Stimulated activated CD4-positive, alpha-beta T cell treated with anti-CD3 and anti-CD28 coated beads, Interleukin-15, amount 100 ng/mL, for 48 hours (primary cell): ENCODE measurements at places on chromosomes 2 and 18.

- no peak for DNase-seq
These were observed 563.4 kb downstream of the XIRP2 start for GRCh38 chr2:167451496-167452289.

DNA sequence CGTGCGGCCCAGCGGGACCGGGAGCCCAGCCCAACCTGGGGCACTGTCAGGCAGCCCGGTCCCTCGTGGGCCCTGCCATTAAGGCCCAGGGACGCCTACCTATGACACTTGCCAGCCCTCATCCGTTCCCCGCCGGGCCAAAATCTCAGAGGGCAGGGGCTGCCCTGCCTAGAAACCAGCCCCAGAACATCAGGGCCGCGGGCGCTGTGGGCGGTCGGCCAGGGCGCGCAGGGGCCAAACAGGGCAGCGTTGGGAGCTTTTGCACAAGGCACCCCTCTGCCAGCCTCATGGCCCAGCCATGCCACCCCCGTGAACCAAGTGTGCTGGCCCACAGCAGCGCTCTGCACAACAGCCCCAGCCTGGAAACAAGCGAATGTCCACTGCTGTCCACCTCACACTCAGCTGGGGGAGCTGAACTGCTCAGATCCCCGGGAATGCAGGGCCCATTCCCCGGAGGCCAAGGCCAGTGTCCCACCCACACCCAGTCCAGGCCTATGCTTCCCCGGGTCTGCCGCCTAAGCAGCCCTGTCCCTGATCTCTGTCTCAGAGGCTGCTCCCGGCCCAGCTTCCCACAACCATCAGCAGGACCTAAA, 3.5 kb upstream of the NEURL3 start:
- no peak for DNase-seq

DNA sequence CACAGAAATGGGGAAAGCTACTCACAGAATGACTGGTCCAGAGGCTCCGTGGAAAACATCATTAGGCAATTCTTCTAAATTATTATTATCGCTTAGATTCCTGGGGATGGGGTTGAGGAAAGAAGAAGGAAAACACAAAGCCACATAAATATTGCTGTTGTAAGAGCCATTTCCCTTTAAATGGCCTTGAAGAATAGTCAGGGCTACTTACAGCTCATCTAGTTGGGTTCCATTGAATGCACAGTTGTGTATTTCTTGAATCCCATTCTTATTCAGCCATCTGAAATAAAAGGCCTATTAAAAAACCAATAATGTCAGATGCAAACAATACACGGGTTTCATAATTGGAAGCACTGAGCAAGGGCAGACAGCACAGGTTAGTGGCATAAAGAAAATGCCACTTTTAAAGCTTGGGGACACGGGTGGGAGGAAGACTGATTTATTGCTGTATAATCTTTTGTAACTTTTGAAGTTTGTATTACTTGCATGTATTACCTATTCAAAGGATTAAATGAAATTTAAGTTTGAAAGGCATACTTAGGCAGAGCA, 171.4 kb downstream of the FSHR start:
- DNase-seq = no peak

- no peak for DNase-seq
These were observed 911.4 kb upstream of the SLC39A10 start for GRCh38 chr2:194745557-194746146.

DNA sequence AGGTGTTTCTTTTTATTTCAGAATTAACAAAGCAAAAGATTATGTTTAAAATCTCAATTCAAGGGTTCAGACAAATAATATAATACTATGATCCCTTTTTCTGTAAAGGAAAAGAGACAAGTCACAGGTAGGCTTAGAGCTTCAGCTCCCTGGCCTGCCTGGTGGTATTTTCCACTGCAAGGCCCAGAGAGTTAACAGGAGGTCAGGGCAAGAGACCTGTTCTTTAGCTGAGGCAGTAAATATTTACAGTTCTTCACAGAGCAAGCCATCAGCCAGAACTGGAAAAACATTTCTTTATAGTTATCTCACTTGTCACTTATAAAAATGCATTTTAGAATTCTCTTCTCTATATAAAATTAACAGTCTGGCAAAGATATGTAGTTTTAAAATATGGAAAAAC, 70.1 kb downstream of the EPG5 start:
- DNase-seq = no peak

DNA sequence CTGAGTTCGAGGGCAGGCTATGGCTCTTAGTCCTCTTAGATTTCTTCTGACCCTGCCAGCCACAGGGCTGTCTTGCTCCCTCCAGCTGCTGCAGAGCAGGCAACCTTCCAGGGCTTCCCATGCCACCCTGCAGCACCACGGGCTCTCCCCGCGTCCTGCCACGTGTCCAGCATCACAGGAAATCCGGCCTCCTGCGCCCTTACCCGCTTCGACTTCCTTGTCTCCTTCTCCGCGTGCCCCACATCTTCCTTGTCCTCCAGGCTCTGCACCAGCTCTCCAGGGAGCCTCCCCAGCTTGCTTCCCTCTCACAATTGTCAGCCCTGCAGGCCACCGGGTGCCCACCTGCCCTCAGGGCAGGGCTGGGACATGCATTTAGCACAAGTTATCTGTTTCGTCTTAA, 253.5 kb downstream of the DCDC2C start:
- no peak for DNase-seq

DNA sequence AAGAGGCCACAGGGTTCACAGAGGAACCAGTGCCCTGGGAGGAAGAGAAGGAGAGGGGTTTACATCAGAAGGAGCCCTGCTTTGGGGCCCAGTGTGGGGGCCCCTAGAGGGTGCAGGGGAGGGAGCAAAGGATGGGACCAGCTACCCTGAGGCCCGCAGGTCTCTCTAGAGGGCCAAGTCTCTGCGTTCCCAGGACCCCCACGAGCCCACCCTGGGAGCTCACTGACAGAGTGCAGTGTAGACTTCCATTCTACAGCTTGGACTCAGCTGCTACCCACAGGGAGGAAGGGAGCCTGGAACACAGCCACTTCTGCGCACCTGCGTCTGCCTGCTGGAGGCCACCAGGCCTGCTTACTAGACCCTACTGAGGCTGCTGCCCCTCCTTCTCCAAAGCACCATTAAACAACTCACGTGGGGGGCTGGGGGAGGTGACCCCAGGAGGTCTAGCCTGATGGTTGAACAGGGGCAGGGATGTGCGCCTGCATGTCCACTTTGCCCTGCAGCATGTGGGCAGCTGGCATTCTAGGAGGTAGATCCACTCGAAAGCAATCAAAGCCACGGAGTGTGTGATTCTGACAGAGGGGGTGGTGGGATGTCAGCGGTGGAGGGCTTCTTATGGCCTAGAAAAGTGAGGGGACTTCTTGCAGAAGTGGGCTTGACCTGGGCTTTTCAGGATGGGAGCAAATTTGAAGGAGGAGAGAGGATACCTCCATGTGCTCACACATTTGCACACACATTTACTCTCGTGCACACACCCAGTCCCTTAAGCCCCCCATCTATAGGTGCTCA, 90.2 kb downstream of the ZFP36L2 start:
- no peak for DNase-seq

DNA sequence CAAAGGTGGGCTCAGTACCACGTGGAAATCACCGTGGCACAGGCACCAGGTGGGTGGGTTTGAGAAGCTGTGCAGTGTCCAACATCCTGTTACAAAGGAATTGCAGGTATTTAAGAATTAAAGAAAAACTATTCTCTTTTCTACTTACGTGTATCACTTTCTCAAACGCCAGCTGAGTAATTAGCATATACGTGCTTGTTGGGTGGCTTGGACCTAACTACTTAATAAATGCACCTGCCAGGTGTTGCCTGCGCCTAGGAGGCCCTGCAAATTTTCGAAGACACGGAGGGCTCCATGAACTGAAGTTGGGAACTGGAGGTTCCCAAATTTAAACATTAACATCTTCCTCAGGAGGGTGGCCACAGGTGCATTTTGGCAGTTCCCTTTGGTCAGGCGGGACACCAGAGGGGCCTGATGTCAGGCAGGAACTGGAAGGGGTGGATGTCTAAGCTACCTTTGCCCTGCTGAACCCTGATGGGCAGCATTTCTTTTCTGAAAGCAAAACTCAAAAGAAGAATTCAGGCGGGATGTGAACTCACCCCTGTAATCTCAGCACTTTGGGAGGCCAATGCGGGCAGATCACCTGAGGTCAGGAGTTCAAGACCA, 84.8 kb downstream of the HS6ST1 start:
- no peak for DNase-seq

DNA sequence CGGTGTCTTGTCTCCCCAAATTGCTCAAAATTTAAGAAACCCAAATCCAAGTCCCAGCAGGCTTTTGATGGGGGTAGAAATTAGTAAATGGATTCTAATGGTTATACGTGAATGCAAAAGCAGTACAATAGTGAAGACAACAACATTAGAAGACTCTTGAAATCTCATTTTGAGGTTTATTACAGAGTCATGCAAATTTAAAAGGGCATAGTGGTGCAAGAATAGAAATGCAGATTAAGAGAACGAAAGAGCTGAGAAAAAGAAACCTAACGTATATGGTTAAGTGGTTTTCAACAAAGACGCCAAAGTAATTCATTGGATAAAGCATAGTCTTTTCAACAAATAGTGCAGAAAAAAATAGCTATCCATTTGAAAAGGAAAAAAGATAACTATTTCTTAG, 33.2 kb upstream of the CXXC1 start:
- no peak for DNase-seq

GRCh38 chr18:48186131-48186766, 222.9 kb downstream of the ZBTB7C start:
- no peak for DNase-seq

DNA sequence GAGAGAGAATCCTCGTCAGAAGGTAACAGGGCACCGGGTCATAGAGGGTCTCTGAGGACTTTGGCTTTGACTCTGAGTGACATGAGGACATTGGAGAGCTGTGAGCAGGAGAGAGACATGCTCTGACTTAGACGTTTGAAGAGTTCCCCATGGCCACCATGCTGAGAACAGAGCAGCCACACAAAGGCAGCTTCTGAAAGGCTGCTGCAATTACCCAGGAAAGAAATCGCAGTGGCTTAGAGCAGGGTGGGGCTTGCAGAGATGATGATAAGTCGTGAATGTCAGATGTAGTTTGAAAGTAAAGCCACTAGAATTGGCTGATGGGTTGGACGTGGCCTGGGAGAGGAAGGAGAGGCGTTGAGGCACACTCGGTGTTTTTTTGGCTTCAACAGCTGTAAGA, 79.0 kb downstream of the ZCCHC2 start:
- DNase-seq = no peak

DNA sequence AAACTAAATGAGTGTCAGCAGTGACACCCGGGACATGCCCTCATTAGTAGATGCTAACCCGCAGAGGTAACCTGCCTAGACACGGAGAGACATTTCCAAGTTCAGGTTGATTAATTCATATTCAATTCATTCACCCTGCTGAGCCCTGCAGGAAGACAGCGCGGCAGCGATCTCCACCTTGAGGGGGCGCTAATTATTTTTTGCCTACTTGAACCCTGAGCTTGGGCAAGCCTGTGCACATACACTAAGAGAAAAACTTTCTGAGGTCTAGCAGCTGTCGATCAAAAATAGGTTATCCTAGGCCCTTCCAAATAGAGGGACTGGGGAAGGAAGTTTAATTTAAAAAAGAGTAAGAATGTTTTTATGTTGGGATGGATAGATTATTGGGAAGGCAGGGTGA, 1.3 kb upstream of the LYPD6 start:
- DNase-seq = no peak

GRCh38 chr2:96146881-96147592, 1.8 kb upstream of the DUSP2 start:
- no peak for DNase-seq

DNA sequence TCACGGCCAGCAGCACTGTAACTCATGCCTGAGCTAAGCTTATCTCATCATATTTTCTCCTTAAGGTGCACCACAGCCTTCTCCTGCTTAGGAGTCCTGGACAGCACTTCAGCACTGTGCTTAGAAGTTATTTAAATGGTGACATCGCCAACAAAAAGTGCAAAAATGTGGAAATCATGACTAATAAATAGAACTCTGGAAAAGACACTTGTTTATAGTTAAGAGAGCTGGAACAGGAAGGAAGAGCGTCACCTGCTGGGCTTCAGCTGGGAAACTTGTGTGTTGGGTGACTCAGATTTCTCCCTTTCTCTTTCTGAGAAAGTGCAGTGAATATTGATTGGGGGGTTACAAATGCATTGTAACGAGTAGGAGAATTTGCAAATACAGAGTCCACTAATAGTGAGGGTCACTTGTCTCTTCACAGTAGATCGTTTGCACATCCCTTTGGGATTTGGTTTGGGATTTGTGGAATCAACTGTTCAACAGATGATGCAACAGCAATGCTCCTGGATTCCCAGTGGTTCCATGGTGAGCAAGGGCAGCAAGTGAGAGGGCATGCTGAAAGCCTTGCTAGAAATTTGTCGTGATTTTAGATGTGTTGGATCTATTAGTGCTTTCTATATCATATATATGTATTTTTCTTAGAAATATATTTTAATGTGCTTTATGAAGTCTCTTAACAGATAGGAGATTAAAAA, 84.2 kb downstream of the DOK6 start:
- DNase-seq = no peak

DNA sequence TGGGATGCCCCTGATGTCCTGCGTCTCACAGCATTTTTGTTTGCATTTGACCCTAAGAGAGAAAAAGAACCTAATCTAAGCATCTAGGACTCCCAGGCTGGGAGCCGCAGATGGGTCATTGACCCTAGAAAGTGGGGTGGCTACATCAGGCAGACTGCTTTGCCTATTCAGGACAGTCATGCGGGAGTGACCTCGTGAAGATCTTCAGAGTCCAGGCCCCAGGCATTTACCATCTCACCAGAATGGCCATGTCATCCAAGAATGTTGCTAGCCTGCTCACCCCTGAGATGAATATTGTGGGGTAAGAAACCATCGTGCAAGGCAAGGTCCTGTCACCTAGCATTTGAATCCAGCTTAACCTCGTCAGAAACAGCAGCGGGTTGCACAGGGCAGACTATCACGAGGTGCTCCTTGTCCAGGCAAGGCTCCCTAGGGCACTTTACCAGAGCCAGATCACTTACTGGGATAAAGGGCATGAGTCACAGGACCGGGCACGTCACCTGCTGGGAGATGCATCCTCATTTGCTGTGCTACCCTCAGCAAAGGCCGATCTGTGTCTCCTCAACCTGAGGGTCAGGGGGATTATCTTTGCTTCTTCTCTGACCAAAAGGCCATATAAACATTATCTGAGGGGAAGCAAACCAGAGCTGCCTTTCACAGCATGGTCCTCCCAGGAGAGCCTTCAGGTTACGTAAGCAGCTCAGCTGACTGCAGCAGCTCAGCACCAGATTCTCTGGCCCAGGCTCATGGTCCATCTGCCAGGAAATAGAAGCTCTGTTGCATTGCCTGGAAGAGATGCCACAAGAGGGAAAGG, 162.3 kb downstream of the ACKR3 start:
- no peak for DNase-seq

DNA sequence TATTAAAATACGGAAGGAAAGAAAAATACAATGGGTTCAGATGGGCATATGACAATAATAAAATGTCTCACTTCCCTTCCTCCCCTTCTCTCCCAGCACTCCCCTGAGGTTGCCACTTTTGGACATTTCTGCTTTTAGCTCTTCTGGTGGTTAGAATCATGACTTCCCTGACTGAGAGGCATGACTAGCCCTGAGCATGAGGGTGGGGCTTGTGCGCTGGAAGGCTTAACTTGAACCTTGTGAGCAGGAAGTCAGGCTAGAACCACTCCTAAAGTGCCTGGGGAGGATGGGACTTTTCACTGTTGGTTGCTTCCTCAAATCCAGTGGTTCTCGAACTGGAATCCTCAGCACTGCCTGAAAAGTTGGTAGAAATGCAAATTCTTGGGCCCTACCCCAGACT, 19.7 kb upstream of the ARHGAP25 start:
- DNase-seq = no peak

GRCh38 chr2:151071382-151071781, 190.3 kb downstream of the RBM43 start:
- no peak for DNase-seq

GRCh38 chr2:27811768-27812167, 40.2 kb downstream of the MRPL33 start:
- no peak for DNase-seq
